Right lobe of liver (tissue), 6 donors: ENCODE measurements at places on chromosomes 3 and 15. TPM values are rescaled to one million over a fixed set of nuclear protein-coding genes. Genes with fewer than 3 reads are reported as not detected.

- DNase-seq = no peak
These were observed 27.5 kb downstream of the IGF2BP2 start for GRCh38 chr3:185797108-185797881.

DNA sequence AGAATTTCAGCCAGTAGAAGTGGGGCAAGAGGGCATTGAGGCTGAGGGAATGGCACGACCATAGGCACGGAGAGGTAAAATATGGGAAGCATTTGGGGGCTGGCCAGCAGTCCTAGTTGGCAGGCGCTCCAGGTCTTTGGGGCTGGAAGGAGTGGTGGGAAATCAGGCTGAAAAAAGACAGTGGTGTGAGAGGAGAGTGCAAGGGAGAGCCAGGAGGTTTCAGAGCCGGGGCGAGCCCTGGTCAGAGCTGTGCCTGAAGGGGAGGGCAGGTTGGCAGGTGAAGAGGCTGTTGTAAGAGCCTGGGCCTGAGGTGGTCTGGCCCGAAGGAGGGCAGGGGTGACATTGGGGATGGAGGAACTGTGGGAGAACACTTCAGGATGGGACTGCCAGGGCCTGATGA is 1.6 kb upstream of the IDH3A start:
- DNase-seq = no peak

DNA sequence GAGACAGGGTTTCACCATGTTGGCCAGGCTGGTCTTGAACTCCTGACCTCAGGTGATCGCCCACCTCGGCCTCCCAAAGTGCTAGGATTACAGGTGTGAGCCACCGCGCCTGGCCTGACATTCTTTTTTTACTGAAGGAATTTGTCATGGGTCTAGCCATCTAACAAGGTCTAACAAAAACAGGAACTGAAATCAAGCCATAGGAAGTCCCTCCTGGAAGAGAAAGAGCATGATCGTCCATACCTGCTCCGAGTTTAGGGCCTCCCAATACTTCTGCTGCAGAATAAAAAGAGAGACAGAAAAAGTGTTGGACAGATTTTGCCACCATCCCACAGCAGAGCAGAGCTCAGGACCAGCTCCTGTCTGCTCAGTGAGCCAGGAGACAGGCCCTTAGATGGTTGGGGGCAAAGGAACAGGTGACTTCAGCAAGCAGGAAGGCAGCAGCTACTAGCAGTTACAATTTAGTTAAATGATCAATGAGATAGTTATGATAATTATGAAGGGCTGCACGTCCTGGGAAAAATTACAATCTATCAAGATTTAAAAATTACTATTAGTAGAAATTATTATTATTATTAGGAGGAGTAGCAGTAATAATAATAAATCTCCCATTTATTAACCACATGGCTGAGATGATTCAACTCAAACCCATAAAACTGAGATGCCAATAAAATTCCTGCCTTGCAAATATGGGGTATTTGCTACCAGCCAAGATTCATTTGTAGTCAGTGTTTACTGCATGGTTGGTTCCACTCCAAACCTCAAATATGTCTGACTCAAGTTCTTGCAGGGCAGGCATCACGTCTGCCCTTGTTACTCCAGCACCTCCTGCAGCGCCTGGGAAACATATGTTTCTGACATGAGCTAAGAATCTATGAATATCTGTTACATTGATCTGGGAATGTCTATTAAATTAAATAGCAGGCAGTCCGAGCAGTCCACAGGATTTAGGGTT is 40.1 kb downstream of the TMEM44 start:
- no peak for DNase-seq

GRCh38 chr15:43404130-43404529 is 33.2 kb downstream of the TUBGCP4 start:
- DNase-seq = no peak

FLNB gene
- total RNA-seq = 51.5 TPM

- DNase-seq = peak; percentile 24
These were observed 51.5 kb downstream of the MGLL start for GRCh38 chr3:127770671-127771355.

DNA sequence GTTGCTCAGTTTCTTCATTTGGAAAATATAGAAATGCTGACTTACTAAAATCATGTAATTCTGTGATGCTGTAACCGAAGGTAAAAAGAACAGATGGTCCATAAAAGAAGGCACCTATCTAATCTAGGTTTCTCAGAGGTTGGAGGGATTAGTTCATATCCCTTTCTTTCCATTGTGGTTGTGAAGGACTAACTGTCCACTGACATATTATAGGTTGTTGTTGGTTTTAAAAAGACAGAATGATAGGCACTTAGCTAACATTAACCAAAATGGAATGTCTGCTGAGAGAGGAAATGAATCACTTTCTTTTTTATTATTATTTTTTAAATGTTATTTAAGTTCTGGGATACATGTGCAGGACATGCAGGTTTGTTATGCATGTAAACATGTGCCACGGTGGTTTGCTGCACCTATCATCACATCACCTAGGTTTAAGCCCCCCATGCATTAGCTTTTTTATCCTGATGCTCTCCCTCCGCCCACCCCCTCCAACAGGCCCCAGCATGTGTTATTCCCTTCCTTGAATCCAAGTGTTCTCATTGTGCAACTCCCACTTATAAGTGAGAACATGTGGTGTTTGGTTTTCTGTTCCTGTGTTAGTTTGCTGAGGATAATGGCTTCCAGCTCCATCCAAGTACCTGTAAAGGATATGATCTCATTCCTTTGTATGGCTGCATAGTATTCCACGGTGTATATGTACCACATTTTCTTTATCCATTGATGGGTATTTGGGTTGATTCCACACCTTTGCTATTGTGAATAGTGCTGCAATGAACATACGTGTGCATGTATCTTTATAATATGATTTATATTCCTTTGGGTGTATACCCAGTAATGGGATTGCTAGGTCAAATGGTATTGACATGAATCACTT is 45.8 kb downstream of the ALDH1A2 start:
- DNase-seq = no peak

DNA sequence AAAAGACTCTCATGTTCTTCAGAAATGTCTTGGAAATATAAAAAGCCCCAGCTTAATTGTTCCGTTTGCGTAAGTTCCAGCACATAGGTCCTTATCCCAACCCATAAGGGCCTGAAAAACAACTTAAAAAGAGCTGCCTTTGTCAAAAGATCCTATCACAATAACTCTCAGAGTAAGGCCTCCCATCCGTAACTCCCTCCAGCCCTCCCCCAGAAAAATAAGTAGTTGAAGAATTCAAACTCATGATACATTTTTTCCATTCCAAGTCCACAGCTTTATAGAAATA is 38.0 kb upstream of the SECISBP2L start:
- no peak for DNase-seq

PARP15 gene
- 1.5 TPM for total RNA-seq

- peak; percentile 48 for DNase-seq
These were observed 607 bp downstream of the LCTL start for GRCh38 chr15:66565141-66565641.

DNA sequence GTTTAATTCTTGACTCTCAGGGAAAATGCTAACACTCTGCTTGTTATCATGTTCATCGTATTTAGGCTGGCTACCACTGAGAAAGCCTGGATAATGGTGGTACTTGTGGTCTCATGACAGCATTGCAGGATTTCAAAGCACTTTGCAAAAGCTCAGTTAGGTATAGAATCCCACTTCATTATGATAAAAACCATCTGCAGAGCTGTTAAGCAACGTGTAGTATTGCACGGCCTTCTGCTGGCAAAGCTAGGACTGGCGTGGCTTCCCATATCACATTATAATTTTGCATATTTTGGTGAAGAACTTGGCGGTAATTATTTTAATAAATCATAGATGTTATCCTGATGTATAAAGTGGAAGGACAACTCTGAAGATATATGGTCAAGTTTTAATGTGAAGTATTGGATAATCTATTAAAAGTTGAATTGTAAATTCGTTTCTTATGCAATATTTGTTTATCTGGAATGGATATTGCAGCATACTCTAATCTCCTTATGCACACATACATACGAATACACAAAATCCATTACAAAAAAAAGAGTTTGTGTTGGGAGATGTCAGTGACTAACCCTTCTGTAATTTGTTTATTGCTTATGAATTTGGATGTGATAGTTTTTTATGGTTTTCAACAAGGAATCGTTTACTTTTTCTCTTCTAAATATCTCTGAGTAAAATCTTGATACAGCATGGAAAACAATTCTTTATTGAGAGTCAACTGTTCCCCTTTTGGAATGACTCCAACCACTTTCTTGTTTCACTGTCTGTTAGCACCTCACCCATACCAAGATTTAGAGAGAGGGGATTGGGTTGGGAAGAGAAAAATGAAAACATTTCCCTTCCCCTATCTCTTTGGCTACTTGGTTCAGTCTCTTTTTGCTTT is 9.2 kb downstream of the RAB8B start:
- DNase-seq = no peak

SAMMSON gene
- total RNA-seq = not detected

CYP1A1 gene
- total RNA-seq = 1.4 TPM

- no peak for DNase-seq
These were observed 114.8 kb downstream of the WDR76 start for GRCh38 chr15:43941555-43941954.

DNA sequence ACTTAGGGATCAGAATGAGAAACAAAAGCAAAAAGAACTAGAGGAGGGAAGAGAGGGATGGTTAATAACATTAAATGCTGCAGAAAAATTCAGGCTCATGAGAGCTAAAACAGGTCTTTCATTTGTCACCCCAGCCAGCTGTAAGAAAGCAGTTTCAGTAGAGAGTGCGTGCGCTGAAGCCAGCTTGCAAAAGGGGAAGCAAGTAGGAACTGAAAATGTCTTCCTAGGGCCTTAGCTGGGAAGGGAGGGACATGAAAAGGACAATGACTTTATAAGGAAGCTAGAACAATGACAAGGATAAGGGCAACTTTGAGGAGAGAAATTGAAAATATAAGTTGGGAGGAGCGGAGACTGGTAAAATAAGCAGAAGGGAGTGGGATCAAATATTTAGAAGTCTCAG is 3.1 kb downstream of the CIAO2A start:
- DNase-seq = no peak

DNA sequence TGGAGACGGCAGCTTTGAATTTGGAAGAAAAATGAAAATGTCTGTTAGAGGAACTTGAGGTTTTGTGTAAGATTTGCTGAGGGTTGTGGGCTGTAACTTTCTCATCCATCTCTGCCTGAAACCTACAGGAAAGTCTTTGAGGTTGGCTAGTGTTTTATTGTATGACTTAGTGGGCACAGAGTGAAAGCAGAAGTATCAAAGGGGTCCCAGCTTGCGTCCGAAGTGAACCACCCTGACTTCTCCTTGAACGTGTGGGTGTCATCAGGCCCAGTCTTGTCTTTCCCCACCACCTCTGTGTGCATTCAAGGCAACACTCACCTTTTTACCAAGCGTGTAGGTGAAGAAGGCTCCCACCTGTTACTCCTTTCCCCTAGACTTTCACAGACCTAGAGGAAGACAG is 682.1 kb upstream of the CFAP20DC start:
- no peak for DNase-seq

DNA sequence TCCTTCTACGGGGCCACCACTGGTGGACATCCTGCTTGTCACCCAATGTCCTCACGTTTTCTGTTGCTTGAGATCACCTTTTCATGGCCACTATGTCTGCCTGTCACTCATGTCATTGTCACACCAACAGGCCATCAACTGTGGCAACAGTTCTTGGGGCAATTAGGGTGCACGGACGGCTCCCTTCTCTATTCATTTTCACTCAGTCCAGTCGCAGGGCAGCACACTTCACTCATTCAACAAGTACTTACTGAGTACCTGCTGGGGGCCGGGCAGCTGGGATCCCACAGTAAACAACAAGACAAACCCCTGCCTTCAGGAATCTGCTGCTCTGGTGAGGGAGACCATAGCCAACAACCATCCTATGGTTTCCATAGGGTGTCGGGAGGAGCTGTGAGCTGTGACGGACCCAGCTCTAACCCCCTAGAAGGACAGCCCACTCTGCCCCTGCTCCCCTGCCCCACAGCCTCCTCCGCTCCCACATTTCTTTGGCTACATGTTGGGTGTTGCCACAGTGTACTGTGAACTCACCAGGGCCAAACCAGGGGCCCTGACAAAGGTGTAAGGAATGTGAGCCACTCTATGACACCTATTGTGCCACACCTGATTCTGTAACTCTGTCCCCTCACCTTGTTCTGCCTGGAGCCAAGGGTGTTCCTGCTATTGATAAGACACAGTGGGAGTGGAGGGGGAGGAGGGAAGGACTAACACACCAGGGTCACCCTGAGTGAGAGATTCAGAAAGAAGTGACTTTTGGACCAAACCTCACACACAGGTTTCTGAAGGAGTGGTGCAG is 1.9 kb downstream of the VILL start:
- DNase-seq = peak; percentile 27

GRCh38 chr15:31358957-31359701 is 32.5 kb downstream of the KLF13 start:
- DNase-seq = no peak

GRCh38 chr3:13288732-13289718 is 131.1 kb downstream of the NUP210 start:
- no peak for DNase-seq

DNA sequence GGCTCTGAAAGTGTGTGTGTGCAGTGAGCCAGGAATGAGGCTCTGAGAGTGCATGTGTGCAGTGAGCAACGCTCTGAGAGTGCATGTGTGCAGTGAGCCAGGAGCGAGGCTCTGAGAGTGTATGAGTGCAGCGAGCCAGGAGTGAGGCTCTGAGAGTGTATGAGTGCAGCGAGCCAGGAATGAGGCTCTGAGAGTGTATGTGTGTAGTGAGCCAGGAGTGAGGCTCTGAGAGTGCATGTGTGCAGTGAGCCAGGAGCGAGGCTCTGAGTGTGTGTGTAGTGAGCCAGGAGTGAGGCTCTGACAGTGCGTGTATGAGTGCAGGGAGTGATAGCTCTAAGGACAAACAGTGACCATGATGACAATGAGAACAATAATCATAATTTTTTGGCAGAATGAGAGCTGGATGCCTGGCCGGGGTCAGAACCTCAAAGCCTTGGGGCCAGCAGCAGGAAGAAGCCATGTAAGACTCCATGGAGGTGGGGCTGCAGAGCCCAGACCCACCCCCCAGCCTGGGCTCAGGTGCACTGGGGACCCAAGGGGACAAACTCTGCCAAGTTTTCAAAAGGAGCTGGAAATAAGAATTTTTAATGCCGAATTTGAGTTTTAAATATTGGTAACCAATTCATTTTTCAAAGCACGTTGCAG is 85.7 kb upstream of the PRR20G start:
- DNase-seq = no peak

DNA sequence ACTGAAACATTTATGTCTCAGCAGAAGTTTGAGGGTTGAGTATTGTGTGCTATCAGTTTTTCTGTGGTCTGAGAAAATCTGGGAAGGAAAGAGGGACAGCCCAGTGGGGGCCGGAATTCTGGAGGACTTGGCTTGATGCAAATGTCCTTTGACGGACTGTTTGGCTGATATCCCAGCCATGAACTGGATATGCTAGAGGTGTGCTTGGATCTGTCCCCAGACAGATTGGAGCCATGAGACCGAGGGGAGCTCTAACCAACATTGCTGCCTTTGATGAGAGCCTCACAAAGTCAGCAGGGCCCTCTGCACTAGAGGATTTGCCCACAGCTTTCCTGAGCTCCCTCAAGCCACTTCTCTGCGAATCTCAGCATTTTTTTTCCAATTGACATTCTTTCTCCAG is 405.6 kb downstream of the NTRK3 start:
- no peak for DNase-seq

DNA sequence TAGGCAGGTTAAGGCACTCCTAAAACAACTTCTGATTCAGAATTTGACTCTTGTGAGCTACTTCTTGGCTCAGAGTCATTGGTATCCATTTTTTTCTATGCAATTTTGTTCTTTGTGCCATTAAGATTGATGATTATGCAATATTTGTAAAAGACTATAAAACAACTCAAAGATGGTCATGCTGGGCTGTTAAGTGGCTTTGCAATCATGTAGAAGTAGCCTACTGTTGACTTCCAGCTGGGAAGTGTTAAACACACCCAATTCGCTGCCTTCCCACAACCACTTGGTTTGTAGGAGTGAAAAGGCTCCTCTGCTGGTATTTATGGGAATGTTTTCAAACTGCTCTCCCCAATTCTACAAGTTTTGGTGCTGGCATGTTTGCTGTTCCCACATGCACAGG is 74.7 kb upstream of the COL6A6 start:
- DNase-seq = no peak
